Stomach (tissue), 19 donors: ENCODE measurements at places on chromosomes 2 and 18.

- no peak overlapping the region for H3K27ac ChIP-seq
- H3K36me3 ChIP-seq, result no peaks in the 10 kb centered on the region
- no peaks in the 10 kb centered on the region for H3K4me1 ChIP-seq
- H3K27me3 ChIP-seq, result no peaks in the 10 kb centered on the region
- no peak for DNase-seq
- no peak overlapping the region for H3K4me3 ChIP-seq
Measured at GRCh38 chr2:23483791-23484190, 98.8 kb downstream of the KLHL29 start.

DNA sequence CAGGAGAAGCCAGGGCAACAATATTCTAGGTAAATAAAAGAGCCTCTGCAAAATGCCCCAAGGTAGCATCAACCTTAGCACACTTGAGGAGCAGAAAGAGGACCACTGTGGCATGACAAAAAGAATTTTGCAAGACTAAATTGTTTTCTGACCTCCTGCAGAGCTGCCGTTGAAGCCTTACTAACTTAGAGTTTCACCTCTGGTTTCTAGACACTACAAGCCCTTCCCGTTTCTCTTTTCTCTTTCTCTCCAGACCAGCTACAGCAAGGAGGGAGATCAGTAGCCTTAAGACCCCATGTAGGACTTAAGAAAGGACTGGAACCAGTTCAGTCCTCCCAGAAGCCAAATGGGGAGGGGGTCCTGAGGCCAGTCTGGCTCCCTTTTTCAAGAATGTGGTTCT, 73.3 kb upstream of the SP3 start:
- no peaks in the 10 kb centered on the region for H3K27me3 ChIP-seq
- no peak overlapping the region for H3K4me3 ChIP-seq
- no peak for DNase-seq

- no peak overlapping the region for H3K27ac ChIP-seq
- peaks cover 4% of the 10 kb centered on the region for H3K27me3 ChIP-seq
- no peak for DNase-seq
- H3K4me1 ChIP-seq, result no peaks in the 10 kb centered on the region
- H3K4me3 ChIP-seq, result no peak overlapping the region
Measured at GRCh38 chr2:110871637-110872036, 139.3 kb downstream of the ACOXL start.

GRCh38 chr2:3633089-3633981, 24.7 kb upstream of the ALLC start:
- no peaks in the 10 kb centered on the region for H3K36me3 ChIP-seq
- DNase-seq, result no peak
- H3K4me1 ChIP-seq, result no peaks in the 10 kb centered on the region
- H3K4me3 ChIP-seq, result no peak overlapping the region

- no peaks in the 10 kb centered on the region for H3K36me3 ChIP-seq
- H3K27ac ChIP-seq, result no peak overlapping the region
- no peak for DNase-seq
- H3K4me3 ChIP-seq, result no peak overlapping the region
- no peaks in the 10 kb centered on the region for H3K27me3 ChIP-seq
- H3K4me1 ChIP-seq, result no peaks in the 10 kb centered on the region
Measured at GRCh38 chr2:214628091-214628490, 181.4 kb downstream of the BARD1 start.

DNA sequence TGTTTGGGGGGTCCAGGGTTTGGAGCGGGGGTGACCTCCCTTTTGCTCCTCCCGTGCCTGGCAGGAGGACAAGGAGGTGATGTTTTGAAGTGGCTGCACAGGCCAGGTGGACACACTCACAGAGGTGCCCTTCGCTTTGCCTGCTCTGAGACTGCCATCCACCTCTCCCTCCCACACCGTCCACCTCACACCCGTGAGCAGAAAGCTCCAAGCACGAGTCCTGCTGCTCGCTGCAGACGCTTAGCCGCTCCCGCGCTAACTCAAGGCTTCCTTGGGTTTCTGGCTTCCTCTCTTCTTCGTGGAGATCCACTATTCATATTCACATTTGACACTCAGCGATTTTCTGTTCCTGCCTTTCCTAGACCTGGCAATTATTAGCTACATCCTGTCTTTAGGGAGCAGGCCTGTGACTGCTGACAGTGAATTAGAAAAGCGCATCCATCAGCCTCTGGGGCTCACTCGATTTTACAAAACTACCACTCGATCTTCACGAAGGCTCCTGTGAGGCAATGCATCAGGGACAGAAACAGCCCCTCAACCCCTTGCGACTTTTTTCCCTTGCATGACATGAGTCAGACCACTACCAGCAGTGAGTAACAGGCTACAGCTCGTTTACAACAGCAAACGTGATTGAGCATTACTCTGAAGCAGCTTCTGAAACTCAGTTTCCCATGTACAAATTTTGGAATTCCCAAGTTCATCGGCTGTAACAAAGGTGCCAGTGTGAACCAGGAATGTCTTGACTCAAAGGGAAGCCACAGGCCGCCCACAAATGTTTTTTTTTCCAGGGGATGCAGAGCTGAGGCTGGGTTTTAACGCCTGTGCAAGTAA, 238.7 kb upstream of the SOX11 start:
- no peak overlapping the region for H3K4me3 ChIP-seq
- no peak overlapping the region for H3K27ac ChIP-seq
- no peak for DNase-seq
- no peaks in the 10 kb centered on the region for H3K4me1 ChIP-seq
- no peaks in the 10 kb centered on the region for H3K36me3 ChIP-seq
- H3K27me3 ChIP-seq, result no peaks in the 10 kb centered on the region

DNA sequence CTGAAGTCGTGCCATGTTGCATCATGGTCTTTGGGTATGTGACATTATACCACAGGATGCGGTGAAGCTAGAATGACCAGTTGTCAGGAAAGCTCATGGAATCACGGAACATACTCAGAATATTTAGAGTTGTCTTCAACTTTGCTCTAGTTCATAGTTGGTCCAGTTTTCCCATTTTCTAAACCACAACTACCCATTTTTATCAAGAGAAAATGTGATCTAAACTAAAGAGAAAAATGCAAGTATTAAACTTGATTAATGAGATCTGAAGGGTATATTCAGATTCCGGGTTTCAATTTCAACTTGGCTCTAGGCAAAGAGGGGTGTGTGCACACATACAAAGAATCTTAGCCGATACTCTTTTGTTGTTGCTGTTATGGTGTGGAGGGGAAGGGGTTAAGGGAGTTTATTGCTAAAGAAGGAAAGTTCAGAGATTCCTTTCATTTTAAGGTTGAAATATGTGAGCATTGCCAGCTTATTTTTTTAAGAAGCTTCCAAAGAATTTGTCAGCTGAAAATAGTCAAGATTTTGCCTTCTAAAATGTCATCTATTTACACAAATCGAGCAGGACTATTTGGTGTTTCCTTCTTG, 516.6 kb upstream of the ZEB2 start:
- no peaks in the 10 kb centered on the region for H3K27me3 ChIP-seq
- no peaks in the 10 kb centered on the region for H3K4me1 ChIP-seq

- DNase-seq, result peak; percentile 90
- no peak overlapping the region for H3K27ac ChIP-seq
- H3K36me3 ChIP-seq, result no peaks in the 10 kb centered on the region
- H3K4me1 ChIP-seq, result peaks cover 5% of the 10 kb centered on the region
- H3K27me3 ChIP-seq, result no peaks in the 10 kb centered on the region
Measured at GRCh38 chr2:23009545-23010149, 375.3 kb upstream of the KLHL29 start.
